ENCODE measurements at places on chromosomes 2 and 18. TPM values are rescaled to one million over a fixed set of nuclear protein-coding genes. Genes with fewer than 3 reads are reported as not detected.

DNA sequence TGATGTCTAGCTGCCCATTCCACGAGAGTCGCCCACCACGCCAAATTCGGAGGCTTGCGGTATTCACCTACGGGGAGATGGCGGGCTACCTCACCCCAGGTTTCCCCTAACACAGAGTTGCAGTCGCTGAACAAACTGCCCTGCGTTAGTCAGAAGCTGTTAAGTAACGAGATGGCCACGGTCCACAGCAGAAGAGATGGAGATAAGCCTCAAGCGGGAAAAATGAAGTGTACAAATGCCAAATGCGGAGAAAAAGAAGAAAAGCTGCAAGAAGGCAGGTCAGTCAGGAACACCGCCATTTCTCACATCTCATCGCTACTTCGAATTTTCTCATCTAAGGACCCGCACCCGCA is 425 bp downstream of the ASB3 start:
- peak overlapping the region; percentile 97 for H3K4me3 ChIP-seq
- no peaks in the 10 kb centered on the region for H3K27me3 ChIP-seq
- no peak for DNase-seq
- H3K4me1 ChIP-seq, result 0 out of 2 replicates have a peak, but pooled peaks cover 2% of the 10 kb centered on the region
- H3K36me3 ChIP-seq, result no peaks in the 10 kb centered on the region

DNA sequence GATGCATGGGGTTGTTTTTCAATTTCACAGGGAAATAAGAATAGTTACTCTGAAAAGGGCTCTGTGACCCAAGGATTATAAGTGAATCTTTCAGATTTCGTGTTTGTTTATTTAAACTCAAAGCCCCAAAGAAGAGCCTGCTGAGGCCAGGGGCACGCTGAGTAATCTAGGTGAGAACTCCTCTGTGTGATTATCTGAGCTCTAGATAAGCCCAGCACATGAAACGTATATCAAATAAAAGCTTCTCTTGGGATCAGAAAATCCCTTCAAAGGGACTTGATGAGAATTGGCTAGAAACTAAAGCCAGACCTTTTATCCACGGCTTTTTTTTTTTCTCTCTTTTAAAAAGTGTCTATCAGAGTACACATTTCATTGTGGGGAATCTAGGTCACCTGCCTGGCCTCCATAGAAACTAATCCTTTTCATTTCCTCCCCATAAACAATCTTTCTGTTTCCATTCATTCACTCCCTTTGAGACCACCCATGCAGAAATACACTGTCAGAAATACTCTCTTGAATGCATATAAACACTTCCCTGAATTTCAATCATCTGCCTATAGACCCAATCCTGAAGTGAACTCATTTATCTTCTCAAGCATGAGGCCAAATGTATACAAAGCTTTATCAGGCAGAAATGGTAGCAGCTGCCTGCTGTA is 137.4 kb downstream of the RIT2 start:
- no peaks in the 10 kb centered on the region for H3K36me3 ChIP-seq
- H3K27ac ChIP-seq, result no peak overlapping the region
- no peak for DNase-seq

GRCh38 chr2:100236166-100236565 is 86.1 kb downstream of the LONRF2 start:
- H3K4me1 ChIP-seq, result peaks cover 15% of the 10 kb centered on the region
- H3K27ac ChIP-seq, result no peak overlapping the region
- H3K4me3 ChIP-seq, result no peak overlapping the region
- peaks cover under 1% of the 10 kb centered on the region for H3K27me3 ChIP-seq

GRCh38 chr18:9738266-9738969 is 30.3 kb downstream of the RAB31 start:
- no peak overlapping the region for H3K4me3 ChIP-seq
- H3K4me1 ChIP-seq, result no peaks in the 10 kb centered on the region
- H3K36me3 ChIP-seq, result no peaks in the 10 kb centered on the region
- H3K27me3 ChIP-seq, result peaks cover 2% of the 10 kb centered on the region
- H3K27ac ChIP-seq, result no peak overlapping the region

- H3K36me3 ChIP-seq, result no peaks in the 10 kb centered on the region
- H3K4me3 ChIP-seq, result no peak overlapping the region
- H3K4me1 ChIP-seq, result peaks cover 14% of the 10 kb centered on the region
- no peaks in the 10 kb centered on the region for H3K27me3 ChIP-seq
Measured at GRCh38 chr18:46856973-46857372, 60.3 kb downstream of the PIAS2 start.

DNA sequence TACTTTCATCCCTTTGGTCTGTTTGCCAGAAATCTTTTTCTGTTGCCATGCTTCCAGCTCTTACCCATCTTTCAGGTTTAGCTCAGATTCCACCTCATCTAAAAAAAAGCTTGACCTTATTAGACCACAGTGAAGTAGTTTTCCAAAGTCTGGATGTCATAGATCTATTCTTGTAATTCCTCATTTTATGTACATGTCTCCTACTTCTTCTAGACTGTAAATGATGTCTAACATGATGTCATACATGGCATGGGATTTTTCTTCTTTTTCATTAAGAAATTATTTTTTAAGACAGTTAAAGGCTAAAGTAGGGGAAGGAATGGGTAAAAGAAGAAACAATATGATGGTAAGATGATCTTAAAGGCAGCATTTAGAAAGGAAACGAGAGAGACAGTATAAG is 11.3 kb downstream of the GLS start:
- H3K27me3 ChIP-seq, result no peaks in the 10 kb centered on the region
- peak overlapping the region; percentile 51 for H3K27ac ChIP-seq
- H3K4me3 ChIP-seq, result 0 out of 2 replicates have a peak overlapping the region, but pooled peaks have one; percentile 24
- peaks cover 28% of the 10 kb centered on the region for H3K4me1 ChIP-seq
- H3K36me3 ChIP-seq, result no peaks in the 10 kb centered on the region
- DNase-seq, result no peak

GRCh38 chr18:78789850-78790249 is 189.8 kb upstream of the SALL3 start:
- no peak for DNase-seq
- no peaks in the 10 kb centered on the region for H3K36me3 ChIP-seq
- H3K27me3 ChIP-seq, result no peaks in the 10 kb centered on the region
- no peak overlapping the region for H3K4me3 ChIP-seq
- no peaks in the 10 kb centered on the region for H3K4me1 ChIP-seq

DNA sequence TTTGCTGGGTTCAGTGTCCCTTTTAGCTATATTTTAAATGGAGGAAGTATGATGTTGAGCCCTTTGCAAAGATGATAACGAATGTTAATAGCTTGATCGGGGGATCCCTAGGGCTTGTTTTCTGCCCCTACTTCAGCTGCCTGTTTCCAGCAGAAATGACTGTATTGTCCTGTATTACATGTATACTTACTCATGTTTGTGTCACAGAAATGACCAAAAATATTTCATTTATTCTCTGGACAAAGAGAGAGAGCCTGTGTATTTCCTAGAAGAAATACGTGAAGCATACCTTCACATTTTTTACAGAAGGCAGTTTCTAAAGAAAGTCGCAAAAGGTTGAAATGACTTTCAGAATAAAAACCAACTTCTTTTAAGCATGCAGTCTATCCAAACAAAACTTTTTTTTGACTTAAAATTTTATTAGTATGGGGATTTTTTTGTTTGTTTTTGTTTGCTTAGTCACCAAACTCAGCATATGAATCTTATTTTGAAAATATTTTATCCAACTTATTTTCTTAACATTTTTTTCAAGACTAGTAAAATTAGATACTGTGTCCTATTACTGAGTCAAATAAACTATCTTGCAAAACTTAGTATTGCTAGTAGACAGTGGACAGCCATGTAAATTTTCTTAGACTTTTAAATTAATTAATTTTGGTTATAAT is 68.9 kb downstream of the PTRHD1 start:
- DNase-seq, result no peak
- H3K27me3 ChIP-seq, result no peaks in the 10 kb centered on the region
- H3K36me3 ChIP-seq, result no peaks in the 10 kb centered on the region
- H3K27ac ChIP-seq, result 0 out of 2 replicates have a peak overlapping the region, but pooled peaks have one; percentile 4
- H3K4me3 ChIP-seq, result 0 out of 2 replicates have a peak overlapping the region, but pooled peaks have one; percentile 23
- H3K4me1 ChIP-seq, result peaks cover 16% of the 10 kb centered on the region

GRCh38 chr18:39486268-39486667 is 1920.7 kb upstream of the CELF4 start:
- no peak overlapping the region for H3K27ac ChIP-seq
- no peaks in the 10 kb centered on the region for H3K4me1 ChIP-seq
- H3K27me3 ChIP-seq, result no peaks in the 10 kb centered on the region
- H3K4me3 ChIP-seq, result no peak overlapping the region
- no peaks in the 10 kb centered on the region for H3K36me3 ChIP-seq

DNA sequence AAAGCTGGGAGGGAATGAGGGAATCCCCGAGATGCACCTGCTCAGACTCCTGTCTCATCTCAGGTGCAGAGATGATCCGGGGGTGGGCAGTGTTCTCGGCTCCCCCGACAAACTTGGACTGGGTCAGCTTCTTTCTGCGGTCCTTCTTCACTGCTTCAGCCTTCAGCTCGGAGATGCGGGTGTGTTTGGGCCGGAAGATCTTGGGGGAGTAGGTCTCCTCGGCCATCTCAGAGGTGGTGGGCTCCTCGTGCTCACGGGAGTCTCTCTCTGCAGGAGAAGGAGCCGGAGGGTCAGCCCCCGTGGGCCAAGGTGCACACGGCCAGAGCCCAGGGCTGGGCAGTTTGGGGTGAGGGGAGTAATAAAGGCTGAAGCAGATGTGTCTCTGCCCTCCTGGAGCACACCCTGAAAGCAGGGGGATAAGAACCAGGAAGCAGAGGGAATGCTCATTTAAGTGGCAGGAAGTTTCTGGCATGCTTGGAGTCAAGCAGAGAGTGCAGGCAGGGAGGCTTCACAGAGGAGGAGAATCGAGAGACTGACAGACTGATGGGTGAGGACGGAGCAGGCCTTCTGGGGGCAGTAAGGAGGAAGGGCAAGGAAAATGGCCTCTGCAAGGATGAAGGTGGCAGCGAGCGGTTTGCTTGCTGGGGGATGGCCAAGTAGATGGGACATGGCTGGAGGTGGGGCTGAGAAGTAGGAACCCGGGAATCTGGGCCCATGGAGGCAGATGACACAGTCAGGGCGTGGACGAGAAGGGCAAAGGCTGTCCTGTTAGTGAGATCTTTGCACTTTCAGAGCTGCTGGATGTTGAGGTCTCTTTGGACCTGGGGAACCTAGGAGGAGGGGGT is 16.3 kb downstream of the IGFBP5 start:
- H3K27me3 ChIP-seq, result no peaks in the 10 kb centered on the region
- H3K27ac ChIP-seq, result no peak overlapping the region
- no peaks in the 10 kb centered on the region for H3K36me3 ChIP-seq
- H3K4me3 ChIP-seq, result no peak overlapping the region
- DNase-seq, result no peak

- H3K4me3 ChIP-seq, result no peak overlapping the region
- no peaks in the 10 kb centered on the region for H3K36me3 ChIP-seq
- no peaks in the 10 kb centered on the region for H3K27me3 ChIP-seq
- H3K27ac ChIP-seq, result no peak overlapping the region
- H3K4me1 ChIP-seq, result no peaks in the 10 kb centered on the region
Measured at GRCh38 chr18:64707052-64707451, 558.2 kb upstream of the LINC00305 start.

DNA sequence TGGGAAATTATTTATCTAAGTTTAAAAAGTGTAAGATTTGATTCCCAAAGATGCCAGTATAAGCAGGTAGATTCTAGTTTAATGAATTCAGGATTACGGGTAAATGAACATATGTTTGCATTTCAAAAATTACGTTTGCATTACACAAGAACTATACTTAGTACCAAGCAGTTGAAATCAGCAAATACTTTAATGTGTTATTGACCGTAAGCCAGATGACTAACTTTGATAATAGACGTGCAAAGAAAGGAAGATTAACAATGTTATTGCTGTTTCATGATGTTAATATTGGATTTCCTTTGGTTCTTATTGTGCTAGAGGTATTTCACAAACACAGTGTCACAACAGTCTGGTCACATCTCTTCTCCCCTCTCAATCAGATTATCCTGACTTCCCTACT is 294.7 kb downstream of the TDRD15 start:
- no peaks in the 10 kb centered on the region for H3K27me3 ChIP-seq
- H3K36me3 ChIP-seq, result no peaks in the 10 kb centered on the region
- no peak for DNase-seq
- no peaks in the 10 kb centered on the region for H3K4me1 ChIP-seq
- no peak overlapping the region for H3K27ac ChIP-seq

DNA sequence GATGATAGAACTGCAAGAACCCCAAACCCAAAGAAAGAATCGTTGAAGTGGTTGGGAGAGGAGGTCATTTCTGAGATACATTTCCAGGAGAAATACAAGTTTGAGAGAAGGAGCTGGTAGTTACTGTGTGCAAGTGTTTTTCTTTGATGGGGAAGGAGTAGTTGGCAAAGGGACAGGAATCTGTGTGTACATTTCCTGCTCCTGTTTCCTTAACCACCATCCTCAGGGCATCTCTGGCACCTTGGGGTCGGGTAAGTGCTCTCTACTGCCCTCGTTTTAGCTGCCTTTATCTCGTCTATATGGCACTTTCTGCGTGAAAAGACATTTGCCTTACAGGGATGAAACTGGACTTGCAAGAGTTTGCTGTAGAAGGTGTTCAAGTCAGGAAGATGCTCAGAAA is 27.3 kb downstream of the CDC42EP3 start:
- H3K27me3 ChIP-seq, result no peaks in the 10 kb centered on the region
- H3K36me3 ChIP-seq, result peaks cover 21% of the 10 kb centered on the region
- no peak overlapping the region for H3K4me3 ChIP-seq
- H3K4me1 ChIP-seq, result peaks cover 26% of the 10 kb centered on the region
- no peak overlapping the region for H3K27ac ChIP-seq
- DNase-seq, result no peak

GRCh38 chr18:10537765-10538164 is 11.9 kb downstream of the NAPG start:
- no peak for DNase-seq
- H3K27ac ChIP-seq, result no peak overlapping the region
- no peak overlapping the region for H3K4me3 ChIP-seq
- peaks cover 5% of the 10 kb centered on the region for H3K36me3 ChIP-seq
- H3K4me1 ChIP-seq, result no peaks in the 10 kb centered on the region

DNA sequence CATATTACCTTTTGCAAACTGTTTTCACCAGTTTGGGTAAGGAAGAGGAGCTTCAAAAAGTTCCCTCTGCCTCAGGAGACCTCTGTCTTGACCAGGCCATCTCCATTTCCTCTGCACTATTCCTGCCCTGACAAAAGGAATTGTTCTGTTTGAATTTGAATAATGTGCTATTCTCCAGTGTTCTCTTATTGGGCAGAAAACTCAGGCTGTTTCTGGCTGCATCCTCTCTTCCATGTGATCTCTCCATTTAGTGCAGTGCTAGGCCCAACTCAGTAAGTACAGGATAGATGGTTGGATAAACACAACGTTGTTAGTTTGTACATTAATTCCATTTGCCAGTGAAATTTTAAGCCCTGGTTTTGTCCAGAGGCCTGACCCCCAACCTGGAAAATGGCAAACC is 102.2 kb upstream of the CELF4 start:
- no peak for DNase-seq
- H3K27me3 ChIP-seq, result no peaks in the 10 kb centered on the region
- no peak overlapping the region for H3K4me3 ChIP-seq
- H3K27ac ChIP-seq, result no peak overlapping the region

Gene LAMA3
- 4.5 TPM for total RNA-seq

Gene NDC80
- total RNA-seq, result 38.8 TPM

Gene NYAP2
- not detected for total RNA-seq

Gene LRRTM4
- not detected for total RNA-seq

Gene REG3A
- not detected for total RNA-seq

Gene CD207
- total RNA-seq, result not detected

Gene POLE4
- 75.8 TPM for total RNA-seq

Gene PSTPIP2
- total RNA-seq, result 21.2 TPM

Data from GM12878 (cell line).